ENCODE measurements at places on chromosomes 11 and 22. TPM values are rescaled to one million over a fixed set of nuclear protein-coding genes. Genes with fewer than 3 reads are reported as not detected.

Gene TMEM41B
- total RNA-seq: 36.0 TPM

Gene RNF215
- 23.5 TPM for total RNA-seq

Gene LARGE1
- total RNA-seq: 4.6 TPM

Gene NRXN2
- total RNA-seq: not detected

Gene PDGFB
- total RNA-seq: 148 TPM

Gene CBLIF
- not detected for total RNA-seq

Gene KRTAP5-8
- not detected for total RNA-seq

Gene TRIM29
- total RNA-seq: not detected

Gene UPK3A
- not detected for total RNA-seq

Gene HTR3A
- not detected for total RNA-seq

Gene OR2D2
- total RNA-seq: not detected

Gene TTLL8
- not detected for total RNA-seq

Gene INS
- not detected for total RNA-seq

Gene MIF
- total RNA-seq: 293 TPM

Gene MAPK1
- 93.7 TPM for total RNA-seq

Gene GRK2
- total RNA-seq: 46.1 TPM

Gene SPATA19
- not detected for total RNA-seq

Gene VSIG2
- 0.33 TPM for total RNA-seq

Gene C22orf31
- total RNA-seq: not detected

Gene SLC17A6
- total RNA-seq: not detected

Gene IGSF9B
- total RNA-seq: 0.29 TPM

Gene GVQW3
- total RNA-seq: 1.9 TPM

Gene TSGA10IP
- not detected for total RNA-seq

Gene DHCR7
- total RNA-seq: 36.9 TPM

Gene WEE1
- 22.2 TPM for total RNA-seq

Gene OR4A5
- total RNA-seq: not detected

Gene MMP27
- total RNA-seq: not detected

Gene YAP1
- 54.2 TPM for total RNA-seq

Gene PKP3
- 0.86 TPM for total RNA-seq

Gene C11orf91
- total RNA-seq: 0.33 TPM

Gene PANX3
- not detected for total RNA-seq
